ENCODE measurements at places on chromosomes 6 and 20.
A peak's percentile ranks its signal among the peaks of the same experiment; 100 is the strongest.

DNA sequence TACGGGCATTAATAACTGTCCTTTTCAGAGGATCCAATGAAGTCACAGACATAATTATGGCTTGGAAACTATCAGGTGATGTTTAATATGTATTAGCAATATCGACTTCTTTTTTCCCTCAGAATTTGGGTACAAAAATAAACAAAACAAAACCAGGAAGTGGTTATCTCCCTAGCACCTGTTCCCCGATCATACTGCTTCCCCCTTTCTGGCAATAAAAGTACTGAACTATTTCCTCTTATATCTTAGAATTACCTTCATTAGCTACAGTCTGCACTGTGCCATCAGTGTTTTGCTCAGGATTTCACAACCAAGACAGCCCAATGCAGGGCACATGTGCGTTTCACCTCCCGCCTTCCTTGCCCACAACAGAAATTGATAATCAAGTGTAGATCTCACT, 216.9 kb upstream of the BTBD3 start:
- DNase-seq = no peak

DNA sequence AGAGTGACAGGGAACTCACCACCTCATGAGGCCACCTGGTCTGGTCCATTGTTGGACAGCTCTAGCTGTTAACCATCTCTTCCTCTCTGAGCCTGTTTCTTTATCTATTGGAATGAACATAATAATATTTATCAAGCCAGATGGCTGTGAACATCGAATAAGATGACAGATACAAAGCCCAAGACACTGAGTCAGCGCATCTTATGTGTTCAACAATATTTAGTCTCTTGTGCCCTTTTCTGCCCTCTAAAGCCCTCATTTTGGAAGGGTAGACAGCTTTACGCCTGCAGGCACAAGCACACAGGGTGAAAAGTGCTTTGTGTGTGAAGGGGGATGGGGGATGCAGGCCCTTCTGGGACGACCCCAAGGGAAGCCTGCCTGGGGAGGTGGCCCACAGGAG, 164.0 kb downstream of the GRM4 start:
- no peak for DNase-seq

- no peak for DNase-seq
Observed at GRCh38 chr6:37127961-37128862, 41.7 kb upstream of the PIM1 start.

- no peak for DNase-seq
Observed at GRCh38 chr20:59031564-59032022, 542 bp downstream of the ATP5F1E start.

- DNase-seq = no peak
Observed at GRCh38 chr6:24766680-24767462, 7.9 kb upstream of the GMNN start.

GRCh38 chr6:137693711-137694110, 173.3 kb upstream of the TNFAIP3 start:
- no peak for DNase-seq

DNA sequence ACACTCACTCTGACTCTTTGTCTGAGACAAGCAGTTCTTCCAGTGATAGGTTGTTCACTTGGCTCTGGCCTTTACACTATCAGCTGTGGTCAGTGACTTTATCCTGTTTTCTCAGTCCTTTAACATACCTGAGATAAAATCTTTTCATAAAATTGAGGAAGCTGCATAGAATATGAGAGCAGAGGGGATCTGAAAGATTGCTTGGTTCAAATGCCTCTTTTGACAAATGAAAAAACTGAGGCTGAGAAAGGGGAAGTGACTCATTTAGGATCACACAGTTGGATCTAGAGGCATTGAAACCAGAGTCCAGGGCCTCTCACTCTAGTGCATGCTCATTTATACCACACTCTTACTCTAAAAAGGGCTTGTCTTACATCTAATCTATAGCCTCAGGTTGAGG, 277.0 kb upstream of the TBX18 start:
- DNase-seq = no peak

GRCh38 chr6:119348748-119349360, 707 bp downstream of the MAN1A1 start:
- DNase-seq = peak; percentile 8

DNA sequence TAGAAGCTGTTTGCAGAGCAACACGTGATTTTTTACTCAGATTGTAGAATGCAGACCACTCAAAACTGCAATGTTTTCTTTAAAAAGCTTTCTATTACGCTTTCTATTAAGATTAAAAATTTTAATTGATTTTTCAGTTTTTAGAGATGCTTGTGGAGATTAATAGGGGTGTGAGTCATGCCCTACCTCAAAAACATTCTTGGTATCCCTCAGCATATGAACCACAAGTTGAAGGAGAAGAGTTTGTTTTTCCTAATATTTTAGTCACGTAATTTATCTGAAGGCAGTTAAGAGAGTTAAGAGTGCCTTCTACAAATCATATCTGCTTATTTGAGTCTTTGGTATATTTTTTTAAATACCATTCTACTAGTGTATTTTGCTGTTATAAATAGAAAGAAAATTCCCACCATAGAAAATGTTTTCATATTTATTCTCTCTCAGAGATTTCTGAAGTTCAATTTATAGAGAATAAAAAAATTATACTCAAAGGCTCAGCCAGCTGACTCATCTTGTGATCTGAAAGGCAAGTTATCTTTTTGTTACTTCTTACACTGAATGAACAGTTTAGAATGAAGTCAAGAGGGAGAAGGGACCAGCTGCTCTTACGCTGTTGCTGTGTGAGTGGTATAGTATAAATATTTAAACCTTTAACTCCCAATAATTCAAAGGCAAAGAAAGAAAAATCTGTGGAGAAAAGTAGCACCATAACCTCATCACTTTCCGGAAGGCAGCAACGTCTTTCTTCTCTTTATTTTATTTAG, 7.6 kb downstream of the RIPOR2 start:
- no peak for DNase-seq

- no peak for DNase-seq
Observed at GRCh38 chr20:58179083-58179431, 49.4 kb downstream of the ANKRD60 start.

DNA sequence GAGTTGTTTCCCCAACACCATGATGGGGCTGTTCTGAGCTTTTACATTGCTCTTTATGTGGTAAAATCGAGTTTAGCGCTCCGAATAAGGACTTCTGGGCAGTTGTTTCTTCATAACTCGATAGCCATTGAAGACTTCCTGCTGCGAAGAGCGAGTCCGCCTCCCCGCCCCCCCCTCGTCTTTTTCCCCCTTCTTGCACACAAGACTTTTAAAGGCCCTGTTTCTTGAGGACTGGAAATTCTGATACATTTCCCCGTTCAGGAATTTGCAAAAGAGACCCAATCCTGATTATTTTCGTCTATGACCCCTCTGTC, 1.5 kb upstream of the CITED2 start:
- no peak for DNase-seq

DNA sequence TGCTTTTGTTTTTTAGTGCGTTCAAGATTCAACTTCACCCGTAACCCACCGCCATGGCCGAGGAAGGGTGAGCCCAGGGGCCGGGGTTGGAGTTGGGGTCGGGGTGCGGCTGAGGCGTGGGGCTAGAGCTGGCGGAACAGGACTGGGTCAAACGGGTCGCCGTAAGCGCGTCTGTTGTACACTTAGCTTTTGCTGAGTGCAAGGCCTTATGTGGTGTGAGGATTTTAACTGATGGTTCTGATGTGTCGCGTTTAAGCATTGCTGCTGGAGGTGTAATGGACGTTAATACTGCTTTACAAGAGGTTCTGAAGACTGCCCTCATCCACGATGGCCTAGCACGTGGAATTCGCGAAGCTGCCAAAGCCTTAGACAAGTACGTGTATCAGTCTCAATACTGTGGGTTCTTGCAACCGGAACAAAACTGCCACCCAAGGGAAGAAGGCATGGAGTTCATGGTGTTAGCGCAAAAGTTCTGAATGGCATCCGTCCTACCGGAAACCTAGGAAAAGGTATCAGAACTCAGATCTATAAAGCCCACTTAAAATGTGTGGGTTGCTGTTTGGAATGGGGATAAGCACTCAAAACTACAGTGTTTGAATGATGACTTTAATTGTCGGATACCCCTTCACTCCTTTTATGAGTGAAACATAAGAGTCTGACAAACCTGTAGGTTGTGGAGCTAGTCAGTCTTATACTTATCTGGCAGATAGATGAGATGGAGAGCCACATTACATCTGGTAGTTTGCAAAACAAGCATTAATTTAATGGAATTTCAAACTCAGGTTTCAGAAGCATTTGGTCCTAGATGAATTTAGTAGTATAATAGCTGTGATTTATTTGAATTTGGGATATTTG, 574 bp downstream of the RPS12 start:
- no peak for DNase-seq

GRCh38 chr20:13723011-13723410, 61.7 kb downstream of the ESF1 start:
- DNase-seq = no peak

DNA sequence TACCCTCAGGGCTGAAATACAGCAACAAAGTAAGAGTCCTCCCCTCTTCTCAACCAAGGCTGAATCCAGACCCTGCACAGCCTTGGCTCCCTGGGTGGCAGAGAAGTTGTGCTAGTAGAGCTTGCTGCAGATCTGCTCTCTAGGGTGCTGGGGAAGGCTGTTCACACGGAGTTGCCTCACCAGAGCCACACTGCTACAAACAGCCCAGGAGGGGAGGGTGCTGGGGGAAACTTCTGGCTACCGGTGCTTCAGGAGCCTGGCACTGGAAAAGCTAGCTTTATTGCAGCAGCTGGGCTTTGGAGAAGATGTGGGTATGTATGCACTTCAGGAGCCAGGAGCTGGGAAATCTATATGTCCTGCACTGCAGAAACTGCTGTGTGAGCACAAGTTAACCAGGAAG, 37.6 kb upstream of the SUPT3H start:
- DNase-seq = no peak

DNA sequence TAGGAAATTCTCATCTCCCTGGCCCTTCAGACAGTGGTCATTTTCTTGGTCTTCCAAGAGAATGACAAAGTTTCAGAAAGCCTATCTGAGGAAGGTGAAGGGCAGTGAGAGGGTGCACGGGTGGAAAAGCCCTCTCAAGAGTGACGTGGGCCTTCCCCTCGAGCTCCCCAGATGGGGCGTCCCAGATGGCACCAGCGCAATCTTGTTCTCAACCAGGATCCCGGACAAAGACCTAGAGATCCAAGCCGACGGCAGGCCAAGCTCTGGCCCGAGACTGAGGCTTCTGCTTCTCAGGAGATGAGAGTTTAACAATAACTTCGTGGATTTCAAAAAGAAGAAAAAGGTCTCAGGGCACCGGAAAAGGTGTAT, 797 bp upstream of the ZNF133 start:
- no peak for DNase-seq

DNA sequence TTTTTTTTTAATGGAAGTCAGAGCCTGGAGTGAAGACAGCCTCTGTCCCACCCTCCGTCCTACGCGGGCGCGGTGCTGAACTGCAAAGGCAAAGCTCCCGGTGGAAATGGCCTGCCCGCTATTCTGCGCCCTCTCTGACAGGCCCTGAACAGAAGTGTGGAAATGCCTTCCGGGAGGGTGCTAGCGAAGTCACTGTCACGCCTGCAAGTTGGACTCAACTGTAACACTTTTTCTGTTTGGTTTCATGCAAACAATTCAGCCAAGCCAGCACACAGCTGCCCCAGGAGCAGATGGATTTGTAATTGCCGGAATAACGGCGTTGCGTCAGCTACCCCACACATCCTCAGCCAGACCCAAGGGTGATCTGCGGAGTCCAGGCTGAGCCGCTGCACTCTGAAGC, 107.6 kb downstream of the PSMB1 start:
- no peak for DNase-seq

DNA sequence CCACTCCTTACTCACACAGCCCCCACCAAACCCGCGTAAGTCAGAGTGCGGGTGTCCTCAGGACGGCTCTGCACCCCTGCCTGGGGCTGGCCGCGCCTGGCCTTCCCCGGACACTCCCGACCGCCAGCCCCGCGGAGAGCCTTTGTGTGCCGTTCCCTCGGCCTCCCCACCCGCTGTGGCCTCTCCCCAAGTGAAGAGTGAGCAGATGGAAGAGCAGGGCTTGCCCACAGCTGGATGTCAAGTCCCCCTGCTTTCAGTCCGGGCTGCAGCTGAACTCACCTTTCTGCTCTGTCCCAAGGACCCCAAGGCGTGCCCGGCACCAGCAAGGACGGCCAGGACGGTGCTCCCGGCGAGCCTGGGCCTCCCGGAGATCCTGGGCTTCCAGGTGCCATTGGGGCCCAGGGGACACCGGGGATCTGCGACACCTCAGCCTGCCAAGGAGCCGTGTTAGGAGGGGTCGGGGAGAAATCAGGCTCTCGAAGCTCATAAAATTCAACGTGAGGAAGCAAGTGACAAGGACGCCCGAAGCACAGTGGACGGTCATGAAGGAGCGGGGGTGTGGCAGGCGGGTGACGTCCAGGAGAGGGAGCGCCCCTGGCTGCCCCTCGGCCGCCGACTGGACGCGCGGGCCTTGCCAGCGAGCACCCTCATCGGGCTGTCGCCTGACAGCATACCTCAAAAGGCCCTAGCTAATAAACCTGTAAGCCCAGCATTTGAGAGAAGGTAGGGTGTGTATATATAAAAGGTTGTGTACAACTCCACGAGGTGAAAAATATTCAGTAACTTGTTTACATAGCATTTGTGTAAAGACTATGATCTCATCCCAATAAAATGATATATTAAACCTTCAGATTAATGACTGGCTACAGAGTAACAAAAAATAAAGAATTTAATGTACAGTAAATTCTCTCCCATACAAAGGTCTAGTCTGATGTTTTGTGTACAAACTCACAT, 21.1 kb downstream of the TCFL5 start:
- no peak for DNase-seq

GRCh38 chr20:23659989-23660837, 22.5 kb upstream of the CST3 start:
- no peak for DNase-seq

- DNase-seq = no peak
Observed at GRCh38 chr6:39770446-39770845, 21.7 kb upstream of the DAAM2 start.

DNA sequence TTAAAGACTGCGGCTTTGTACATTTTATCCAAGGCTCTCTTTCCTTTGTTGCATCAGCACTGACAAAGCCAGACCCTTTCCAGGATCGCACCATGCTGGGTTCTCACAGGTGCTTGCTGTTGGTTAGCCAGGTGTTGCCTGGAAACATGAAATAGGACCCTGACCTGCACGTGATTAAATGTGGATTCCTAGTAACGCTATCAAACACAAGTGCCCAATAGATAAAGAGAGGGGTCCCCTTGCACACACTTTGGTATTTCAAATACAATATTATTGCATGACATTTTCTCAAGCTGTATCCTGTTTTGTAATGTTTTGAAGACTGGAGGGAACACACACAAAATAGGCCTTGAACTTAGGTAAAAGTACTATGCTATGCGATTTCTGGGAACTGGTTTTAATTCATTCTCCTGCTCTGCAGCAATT, 73.3 kb downstream of the AKAP12 start:
- no peak for DNase-seq

DNA sequence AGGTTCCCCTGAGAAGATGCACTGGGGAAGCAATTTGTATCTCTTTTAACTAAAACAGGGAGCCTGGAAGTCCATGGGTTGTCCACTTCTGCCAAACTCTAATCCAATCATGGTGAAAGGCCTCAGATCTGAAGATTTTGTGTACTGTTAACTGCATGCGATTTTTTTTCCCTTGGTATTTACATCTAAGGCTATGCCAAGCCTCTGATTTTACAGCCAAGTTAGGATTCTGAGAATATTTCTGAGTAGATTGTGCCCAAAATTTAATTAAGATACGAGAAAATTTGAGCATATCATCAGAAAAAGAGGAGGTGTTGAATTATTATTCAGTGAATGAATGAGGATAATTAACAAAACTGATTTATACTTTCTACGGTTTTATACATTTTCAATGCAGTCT, 34.0 kb downstream of the BTBD3 start:
- no peak for DNase-seq

- no peak for DNase-seq
Observed at GRCh38 chr6:6008089-6008647, 1.4 kb upstream of the NRN1 start.

Measured in activated T-helper 1 cell treated with Interleukin-2 at 50 U/mL for 16 hours (primary cell).